ENCODE measurements at places on chromosomes 3 and 15.

GRCh38 chr3:167919590-167919989, 176.1 kb downstream of the GOLIM4 start:
- no peak for DNase-seq

- no peak for DNase-seq
These were observed 338.1 kb downstream of the GAP43 start for GRCh38 chr3:115961380-115961779.

DNA sequence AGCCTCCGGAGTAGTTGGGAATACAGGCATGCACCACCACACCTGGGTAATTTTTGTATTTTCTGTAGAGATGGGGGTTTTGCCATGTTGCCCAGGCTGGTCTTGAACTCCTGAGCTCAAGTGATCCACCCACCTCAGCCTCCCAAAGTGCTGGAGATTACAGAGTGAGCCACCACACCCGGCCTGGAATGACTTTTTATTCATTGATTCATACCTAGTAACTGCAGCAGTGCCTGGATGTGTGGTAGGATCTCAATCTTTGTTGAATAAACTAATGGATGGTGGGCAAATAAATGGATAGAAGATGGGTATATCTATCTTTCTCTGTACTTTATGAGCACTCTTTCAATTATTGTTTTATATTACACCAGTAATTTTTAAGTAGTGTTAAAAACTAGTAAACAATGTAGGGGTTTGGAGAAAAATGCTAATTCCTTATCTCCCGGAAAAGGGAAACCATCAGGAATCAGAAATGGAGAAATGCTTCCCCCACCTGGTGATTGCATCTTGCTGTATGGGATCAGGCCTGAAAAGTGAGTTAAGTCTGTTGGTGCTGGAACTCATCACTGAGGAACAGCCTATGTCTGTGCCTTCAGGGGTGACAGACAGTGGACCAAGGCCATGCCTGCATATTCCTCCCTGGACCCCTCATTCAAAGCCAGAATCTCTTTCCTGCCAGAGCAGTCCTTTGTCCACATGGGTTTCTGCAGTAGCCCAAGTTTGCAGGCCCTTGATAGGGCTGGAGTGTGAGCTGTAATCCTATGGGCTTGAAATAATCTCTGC, 161.0 kb upstream of the CTDSPL start:
- DNase-seq: no peak

GRCh38 chr3:160671231-160671630, 5.7 kb upstream of the ARL14 start:
- DNase-seq: no peak

DNA sequence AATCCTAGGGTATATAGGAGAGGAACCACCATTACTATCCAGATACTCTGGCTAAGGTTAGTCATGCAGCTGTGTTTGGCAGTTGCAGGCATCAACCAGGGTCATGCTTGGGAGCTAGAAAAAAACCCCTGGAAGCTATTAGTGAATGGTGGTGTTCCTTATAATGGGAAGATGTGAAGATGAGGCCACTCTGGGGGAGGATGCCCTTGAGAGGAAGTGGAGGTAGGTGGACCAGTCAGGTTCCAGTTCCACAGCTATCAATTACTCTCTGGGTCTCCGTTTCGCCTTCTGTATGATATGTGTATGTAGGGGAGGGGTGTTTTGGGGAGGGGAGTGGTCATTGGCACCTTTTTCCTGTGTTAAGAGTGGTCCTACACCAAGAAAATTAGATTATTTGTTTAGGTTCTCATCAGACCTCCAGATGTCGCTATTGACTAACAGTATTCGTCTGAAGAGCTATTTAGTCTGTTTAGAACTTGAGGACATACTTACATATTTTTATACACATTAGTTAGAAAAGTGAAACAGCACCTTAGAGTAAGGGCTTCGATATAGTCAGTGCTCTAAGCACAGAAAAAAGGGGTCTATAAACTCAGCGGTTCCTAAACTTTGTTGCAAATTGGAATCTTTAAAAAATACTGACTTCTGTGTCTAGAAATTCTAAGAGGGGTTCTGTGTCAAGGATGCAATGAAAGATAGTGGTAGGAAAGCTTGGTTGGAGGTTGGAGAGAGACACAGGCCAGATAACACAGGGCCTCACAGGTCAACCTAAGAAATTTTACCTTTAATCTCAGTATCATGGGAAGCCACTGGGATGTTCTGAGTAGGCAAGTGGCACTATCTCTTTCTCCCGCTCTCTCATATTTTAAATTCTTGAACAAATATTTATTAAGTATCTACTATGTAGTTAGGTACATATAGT, 9.1 kb upstream of the HPS3 start:
- DNase-seq: no peak

DNA sequence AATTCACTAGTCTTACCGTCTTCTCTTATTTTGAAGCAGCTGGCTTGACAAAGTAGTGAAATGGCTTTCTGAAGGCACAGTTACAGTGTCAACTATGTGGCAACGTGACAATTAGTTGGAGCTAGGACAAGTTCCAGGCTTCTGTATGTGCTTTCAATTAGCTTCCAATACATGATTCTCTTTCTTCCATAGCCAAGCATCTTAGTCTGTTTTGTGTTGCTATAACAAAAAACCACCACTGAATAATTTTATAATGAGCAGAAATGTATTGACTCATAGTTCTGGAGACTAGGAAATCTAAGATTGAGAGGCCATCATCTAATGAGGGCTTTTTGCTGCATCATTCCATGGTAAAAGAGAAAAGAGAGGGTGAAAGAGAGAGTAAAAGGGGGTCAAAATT, 365.1 kb upstream of the PLSCR5 start:
- no peak for DNase-seq

DNA sequence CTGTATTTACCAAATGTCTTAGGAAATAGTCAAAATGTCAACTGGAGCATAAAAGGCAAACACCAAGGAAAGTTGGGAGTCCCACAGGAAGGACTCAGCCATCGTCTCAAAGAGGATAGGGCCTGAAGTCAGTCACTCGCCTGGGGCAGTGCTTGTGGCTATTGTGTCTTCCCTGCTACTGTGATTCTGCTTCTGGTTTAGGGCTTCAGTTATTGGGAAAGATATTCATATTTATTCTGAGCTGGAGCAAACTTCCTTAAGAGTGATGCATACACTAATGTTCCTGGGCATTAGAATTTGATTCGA, 118.1 kb downstream of the EDEM1 start:
- DNase-seq: no peak

DNA sequence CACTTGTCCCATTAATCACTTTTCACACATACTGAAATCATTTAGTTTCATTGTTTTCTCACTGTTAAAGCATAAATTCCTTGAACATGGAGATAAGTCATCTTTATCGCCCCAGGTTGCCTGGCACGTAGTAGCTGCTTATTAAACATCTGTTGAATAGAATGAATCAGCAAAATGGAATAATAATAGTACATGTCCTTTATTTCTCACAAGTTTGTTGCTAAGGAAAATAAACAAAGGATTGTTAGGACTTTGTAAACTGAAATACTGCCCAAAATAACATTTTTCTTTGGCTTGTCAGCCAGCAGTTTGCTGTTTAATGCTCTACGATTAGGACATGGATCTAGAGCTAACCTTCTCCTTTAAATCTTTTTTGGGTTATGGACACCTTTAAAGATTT, 17.9 kb downstream of the SLC35A5 start:
- no peak for DNase-seq

- DNase-seq: no peak
These were observed 129.8 kb upstream of the MEF2A start for GRCh38 chr15:99435877-99436541.

DNA sequence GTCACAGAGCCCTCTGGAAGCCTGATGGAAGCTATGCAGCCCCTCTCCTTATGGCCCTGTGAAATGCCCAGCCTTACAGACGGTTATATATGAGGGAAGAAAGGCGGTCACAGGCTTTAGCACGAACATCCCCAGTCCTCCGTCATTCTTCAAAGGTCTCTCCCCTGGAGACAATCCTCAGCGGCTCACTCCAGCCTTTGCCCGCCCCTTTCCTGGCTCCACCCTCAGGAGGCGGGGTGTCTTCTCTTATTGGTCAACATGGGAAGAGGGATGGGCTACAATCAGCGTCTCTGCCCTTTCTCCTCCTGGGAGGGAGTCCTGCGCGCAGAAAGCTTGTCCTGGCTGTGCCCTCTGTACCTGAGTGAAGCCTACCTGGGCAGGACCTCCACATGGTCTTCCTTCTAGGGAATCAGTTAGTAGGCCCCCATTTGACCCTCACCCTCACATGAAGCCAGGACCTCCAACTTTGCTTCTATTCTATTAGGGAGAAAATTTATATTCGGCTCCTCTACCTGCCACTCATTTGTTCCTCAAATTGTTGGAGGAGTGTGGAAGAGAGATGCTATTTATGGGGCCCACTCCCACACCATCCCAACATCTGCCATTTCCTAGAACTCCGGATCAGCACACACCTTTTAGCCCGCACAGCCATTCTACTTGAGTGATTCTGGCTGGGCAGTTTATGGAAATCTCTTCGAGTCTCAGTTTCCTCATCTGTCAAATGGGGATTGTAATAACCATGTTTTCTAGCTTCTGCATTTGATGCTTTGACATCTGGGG, 112.9 kb upstream of the SLC6A11 start:
- DNase-seq: no peak

- no peak for DNase-seq
These were observed 187.0 kb upstream of the ROBO1 start for GRCh38 chr3:79954756-79955155.

DNA sequence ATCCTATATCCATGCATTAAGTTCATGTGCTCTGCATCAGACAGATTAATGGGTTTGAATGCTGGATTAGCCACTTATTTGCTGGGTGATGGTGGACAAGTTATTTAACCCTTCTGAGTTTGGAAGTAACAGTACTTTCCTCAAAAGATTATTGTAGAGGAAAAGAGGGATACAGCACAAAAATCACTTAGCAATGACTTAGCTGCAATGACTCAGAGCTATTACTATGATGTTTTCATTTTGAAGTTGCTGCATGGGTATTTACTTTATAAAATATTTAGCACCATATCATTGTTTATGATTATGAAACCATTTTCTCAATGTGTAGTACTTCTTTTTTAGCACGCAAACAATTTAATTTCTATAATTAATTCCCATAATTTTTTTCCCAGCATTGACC, 248.4 kb downstream of the MYRIP start:
- no peak for DNase-seq

GRCh38 chr3:88403319-88403718, 253.6 kb downstream of the C3orf38 start:
- DNase-seq: no peak

DNA sequence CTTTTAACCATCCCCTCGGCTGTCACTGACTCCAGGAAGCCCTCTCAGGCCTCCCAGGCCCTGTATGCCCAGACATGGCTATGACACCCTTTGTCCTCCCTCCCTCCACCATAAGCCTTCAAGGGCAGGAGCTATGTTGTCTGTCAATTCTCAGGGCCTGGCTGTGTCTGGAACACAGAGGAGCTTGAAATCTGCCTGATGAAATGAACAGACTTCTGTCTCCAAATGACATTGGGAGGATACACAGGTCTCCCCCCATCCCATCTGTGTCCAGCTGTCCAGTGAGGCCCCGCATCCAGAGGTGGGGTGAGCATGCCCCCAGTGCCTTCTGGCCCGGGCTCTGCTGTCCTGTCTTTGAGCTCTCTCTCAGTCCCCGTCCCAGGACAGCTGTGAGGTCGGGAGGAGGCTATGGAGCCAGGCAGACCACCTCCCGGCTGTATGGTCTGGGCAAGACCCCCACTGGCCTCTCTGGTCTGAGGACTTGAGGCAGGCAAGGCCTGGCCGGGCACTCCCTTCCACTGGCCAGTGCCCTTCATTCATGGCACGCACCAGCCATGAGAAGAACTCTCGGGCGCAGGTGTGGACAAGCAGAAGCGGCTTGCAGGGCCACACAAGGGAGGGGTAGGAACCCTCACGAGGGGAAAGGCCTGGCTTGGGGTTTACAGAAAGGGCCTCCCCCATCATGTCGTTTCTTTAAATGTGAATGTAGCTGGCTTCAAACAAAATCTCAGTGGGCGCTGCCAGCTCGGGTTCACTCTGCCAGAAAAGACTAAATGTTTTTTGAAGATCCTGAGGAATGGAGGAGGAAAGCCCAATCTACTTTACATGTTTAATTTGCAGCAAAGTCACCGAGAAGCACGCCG, 38.9 kb downstream of the PCSK6 start:
- no peak for DNase-seq

- no peak for DNase-seq
These were observed 38.4 kb upstream of the SLC25A36 start for GRCh38 chr3:140903196-140903595.

DNA sequence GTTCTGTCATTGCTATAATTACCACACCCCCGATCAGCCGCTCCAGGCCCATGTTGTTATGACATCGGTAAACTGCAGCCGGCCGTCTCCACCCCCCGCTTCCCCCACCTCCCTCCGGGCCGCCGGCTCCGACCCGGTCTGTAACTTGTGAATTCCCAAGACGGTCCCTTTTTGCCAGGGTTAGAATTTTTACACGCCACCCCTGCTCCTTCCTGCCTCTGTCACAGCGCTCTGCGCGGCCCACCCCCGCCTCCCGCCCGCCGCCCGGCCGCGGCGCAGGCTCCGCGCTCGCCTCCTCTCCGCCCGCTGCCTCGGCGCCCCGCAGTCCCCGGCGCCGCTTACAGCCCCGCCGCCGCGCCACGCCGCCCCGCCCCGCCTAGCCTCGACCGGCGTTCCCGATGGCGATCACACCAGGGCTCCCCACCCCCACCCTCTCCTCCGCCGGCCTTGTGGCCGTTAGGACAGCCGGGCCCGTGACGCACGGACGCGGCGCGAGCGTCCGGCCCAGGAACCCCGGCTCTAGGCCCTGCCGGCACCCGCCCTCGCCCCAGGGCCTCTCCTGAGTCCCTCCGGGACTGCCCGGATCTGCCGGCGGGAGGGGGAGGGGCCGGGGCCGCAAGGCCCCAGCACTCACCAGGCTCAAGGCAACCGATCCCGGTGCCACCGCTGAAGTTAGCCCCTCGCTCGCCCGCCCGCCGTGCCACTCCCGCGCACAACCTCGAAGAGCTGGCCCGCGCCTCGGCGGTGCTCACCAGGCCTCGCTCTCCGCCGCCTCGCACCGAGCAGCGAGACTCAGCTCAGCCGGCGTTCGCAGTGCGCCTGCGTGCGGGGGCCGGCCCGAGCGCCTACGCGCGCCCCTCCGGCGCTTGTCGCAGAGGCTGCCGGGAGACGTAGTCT, at the start of gene KPNA1:
Gene KPNA1 (minus strand): TSS at position 817 of the 897 bp plus-strand sequence. CDS start 18,374 bp downstream, outside the sequence.
- peak; percentile 84 for DNase-seq

DNA sequence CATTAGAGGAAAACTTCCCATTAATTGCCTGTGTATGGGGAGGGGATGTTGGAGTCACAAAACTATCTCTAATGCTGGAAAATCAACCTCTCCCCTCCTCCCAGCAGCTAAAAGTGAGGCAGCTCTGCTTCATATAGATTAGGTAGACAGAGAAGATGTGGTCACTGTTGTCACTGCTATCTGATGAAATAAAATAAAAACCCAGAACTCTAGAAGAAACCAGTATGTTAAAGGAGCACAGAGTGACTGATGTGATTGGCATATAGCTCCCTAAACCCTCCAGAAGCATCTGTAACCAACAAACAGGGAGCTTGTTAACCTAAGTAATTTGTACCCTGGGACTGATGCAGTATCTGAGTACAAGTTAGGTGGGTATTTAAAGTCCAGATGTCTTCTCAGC, 211.9 kb upstream of the TRIM42 start:
- DNase-seq: no peak

- no peak for DNase-seq
These were observed 15.6 kb upstream of the KY start for GRCh38 chr3:134666466-134666865.

- no peak for DNase-seq
These were observed 126.8 kb upstream of the ABI3BP start for GRCh38 chr3:101120039-101120438.

GRCh38 chr3:73379465-73379864, 245.3 kb downstream of the PDZRN3 start:
- no peak for DNase-seq

GRCh38 chr3:52317208-52318000, 1.3 kb downstream of the DNAH1 start:
- DNase-seq: peak; percentile 39

All from stimulated activated CD8-positive, alpha-beta memory T cell treated with anti-CD3 and anti-CD28 coated beads, Interleukin-15, amount 100 ng/mL, for 48 hours (primary cell).